ENCODE measurements at places on chromosomes 16 and 17.

DNA sequence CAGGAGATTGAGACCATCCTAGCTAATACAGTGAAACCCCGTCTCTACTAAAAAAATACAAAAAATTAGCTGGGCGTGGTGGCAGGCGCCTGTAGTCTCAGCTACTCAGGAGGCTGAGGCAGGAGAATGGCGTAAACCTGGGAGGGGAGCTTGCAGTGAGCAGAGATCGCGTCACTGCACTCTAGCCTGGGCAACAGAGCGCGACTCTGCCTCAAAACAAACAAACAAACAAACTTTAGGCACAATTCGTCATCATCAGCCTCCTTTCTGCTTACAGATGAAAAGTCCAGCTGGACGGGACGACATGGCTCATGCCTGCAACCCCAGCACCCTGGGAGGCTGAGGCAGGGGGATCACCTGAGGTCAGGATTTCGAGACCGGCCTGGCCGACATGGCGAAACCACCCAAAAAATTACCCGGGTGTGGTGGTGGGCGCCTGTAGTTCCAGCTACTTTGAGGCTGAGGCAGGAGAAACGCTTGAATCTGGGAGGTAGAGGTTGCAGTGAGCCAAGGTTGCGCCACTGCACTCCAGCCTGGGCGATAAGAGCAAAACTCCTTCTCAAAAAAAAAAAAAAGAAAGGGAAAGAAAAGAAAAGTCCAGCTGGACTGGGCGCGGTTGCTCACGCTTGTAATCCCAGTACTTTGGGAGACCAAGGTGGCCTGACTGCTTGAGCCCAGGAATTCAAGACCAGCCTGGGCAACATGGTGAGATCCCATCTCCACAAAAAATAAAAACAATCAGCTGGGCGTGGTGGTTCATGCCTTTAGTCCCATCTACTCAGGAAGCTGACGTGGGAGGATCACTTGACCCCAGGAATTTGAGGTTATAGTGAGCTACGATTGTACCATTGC, 1.5 kb upstream of the SPIRE2 start:
- DNase-seq = no peak

DNA sequence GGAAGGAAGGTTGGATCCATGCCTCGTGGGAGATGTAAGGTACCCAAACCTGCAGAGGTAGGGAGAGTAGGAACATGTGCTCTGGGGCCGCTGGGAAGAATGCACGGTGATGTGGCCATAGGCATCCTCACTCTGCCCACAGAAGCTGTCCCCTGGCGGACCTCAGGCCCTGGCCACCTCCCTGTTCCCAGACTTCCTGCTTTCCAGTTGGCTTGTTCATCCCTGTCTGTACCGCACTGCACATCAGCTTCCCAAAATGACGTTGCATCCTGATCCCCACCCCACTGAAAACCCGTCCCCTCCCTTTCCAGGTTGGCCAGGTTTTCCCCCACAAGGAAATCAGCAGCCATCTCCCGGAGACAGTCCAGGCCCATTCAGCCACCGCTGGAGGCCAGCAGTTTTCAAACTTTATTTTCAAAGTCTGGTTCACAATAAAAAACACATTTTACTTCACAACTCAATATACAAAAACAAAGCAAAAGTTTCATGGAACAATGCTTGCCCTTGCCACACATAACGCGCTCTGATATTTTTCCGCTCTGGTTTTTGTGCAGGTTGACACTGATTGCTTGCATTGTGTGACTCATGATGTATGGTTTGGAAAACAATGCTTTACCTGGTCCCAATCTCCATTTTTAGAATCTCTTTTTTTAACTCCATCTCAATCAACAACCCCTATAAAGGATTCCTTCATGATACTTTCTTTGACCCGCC, 143.0 kb downstream of the GAS7 start:
- no peak for DNase-seq

- DNase-seq = no peak
These were observed 20.5 kb upstream of the SDR42E2 start for GRCh38 chr16:22141767-22142166.

DNA sequence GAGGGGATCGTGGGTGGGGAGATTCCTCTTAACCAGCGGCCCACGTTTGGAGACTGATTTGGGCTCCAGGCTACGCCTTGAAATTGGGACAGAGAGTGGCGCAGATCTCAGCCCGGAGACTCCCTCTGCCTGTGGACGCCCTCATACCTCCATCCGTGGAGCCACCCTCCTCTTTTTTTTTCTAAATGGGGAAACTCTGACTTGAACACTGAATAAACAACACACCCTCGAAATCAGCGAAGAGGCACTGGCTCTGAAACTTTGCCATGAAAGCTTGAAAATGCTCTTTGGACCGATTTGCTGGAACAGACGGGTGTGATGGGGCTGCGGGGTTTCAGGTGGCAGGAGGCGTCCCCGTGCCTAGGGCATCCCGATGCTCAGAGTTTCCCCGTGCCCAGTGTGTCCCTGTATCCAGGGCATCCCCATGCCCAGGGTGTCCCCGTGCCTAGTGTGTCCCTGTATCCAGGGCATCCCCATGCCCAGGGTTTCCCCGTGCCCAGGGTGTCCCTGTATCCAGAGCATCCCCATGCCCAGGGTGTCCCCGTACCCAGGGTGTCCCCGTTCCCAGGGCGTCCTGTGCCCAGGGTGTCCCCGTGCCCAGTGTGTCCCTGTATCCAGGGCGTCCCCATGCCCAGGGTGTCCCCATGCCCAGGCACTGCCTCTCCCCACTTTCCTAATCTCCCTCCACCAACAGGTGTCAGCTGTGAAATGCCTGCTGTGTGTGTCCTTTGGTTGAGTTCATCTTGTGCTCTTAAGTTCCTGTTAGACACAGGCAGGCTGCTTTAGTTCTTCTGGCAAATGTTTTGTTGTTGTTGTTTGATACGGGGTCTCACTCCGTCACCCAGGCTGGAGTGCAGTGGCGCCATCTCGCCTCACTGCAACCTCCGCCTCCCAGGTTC, 187.0 kb downstream of the SEC14L1 start:
- no peak for DNase-seq

DNA sequence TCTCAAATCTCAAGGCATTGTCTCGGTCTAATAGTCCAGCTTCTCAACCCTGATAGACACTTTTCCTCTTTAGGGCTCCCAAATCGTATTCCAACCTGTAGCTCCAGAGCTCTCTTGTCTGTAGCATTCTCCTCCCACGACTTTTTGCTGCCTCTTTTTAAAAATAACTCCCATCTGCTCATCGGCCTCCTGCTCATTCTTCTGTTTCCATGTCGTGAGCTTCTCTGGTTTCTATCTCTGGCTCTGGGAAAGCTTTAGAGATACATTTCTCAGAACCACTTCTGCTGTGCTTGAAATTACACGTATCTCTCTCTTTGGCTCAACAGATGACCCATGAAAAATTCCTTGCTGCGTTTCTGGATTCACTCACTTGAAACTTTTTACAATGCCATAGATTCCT, 609.6 kb upstream of the C16orf82 start:
- no peak for DNase-seq

DNA sequence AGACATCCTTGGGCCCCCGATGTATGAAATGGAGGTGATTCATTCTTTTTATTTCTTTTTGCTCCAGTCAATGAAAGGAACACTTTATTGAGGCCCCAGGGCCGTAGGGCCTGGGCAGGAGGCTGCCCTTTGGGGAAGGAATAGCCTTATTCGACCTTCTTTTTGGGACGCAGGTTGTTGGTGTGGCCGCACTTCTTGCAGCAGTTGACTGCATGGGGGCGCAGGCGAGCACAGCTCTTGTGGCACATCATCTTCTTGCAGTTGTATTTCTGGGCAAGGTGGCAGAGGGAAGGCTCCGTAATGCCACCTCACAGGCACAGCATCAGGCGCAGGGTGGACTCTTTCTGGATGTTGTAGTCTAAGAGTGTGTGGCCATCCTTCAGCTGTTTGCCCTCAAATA, 50.9 kb downstream of the SIAH1 start:
- no peak for DNase-seq

- DNase-seq = no peak
These were observed 200.5 kb upstream of the NLRP1 start for GRCh38 chr17:5784791-5785190.

DNA sequence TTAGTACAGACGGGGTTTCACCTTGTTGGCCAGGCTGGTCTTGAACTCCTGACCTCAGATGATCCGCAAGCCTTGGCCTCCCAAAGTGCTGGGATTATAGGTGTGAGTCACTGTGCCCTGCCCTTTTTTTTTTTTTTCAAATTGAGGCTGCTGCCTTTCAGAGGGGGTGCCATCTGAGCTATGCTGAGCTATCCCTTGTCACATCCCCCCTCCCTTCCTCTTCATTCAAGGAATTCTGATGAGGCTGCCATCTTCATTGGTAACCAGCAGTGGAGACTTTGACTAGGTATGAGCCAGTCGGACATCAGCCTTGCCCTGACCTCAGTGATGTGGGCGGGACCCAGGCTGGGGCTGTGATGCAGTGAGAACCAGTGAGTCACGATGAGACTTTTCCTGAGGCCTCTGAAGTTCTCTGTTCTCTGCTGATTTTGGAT, 24.4 kb upstream of the GPT2 start:
- DNase-seq = peak; percentile 52

GRCh38 chr16:11117576-11118211, 138.3 kb downstream of the SOCS1 start:
- DNase-seq = no peak

DNA sequence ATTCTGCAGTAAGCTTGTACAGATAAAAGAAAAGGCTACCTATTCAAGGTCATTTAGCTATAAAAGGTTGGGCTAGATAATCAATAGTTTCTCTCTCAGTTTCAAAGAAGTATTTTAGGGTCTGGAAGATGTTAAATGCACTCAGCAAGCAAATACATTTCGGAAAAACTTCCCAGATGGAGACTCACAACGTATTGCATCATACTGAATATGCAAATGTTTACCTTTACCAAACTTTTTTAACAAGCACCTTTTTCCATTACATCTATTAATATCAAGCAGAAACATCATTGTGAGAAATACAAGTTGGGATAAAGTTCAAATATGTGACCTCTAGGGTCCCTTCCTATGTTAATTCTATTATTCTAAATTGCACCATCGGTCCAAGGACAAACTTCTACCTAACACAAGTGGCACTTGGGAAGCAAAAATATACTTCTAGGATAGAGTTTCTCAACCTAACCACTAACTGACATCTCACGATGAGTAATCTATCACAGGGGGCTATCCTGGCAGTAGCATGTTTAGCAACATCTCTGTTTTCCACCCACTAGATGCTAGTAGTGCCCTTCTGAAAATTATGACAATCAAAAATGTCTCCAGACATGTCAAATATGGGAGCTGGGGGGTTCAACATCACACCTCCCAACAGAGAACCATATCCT, 14.5 kb downstream of the KANSL1 start:
- DNase-seq = no peak

DNA sequence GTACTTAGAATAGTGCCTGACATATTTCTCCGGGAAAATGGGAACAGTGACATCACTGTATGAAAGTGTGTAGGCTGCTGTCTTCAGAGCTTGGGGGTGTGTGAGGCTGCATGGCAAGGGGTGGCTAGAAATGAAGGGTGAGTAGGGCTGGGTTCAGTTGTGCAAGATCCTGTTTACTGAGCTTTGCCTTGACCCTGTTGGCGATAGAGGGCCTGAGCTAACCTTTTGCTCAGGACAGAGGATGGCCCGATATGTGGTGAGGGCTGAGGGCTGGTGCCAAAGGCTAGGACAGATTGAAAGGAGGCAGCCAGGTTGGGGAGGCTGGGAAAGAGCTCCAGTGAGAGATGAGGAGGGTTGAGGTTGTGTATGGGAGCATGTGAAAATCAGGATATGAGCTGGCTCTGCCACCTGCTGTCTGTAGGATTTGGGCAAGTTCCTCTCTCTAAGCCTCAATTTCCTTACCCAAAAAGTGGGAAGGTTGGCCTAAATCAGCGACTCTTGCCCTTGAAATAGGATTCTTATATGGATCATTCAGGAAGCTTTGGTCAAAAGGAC, 6.0 kb upstream of the CCL1 start:
- DNase-seq = no peak

DNA sequence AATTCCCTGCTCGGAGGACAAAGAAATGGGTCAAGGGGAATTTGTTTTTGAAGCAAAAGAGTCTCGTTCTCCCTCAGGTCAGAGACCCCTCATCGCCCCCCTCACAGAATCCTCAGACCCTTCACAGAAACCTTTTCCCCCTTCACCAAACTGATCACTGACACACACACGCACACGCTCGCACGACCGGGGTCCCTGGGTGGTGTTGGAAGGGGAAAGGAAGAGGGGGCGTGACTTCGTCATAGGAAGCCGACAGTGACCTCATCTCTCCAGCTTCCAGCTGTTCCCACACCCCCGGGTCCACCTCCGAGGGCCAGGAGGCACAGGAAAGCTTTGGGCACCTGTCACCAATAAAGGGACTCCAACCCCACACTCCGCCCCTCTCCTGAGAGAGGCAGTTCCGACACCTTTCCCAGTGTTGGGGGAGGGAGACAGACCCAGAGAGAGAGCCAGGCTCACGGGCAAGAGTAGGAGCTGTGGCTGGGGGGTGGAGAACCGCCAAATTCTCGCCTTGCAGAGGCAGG, 1.2 kb downstream of the ASGR1 start:
- no peak for DNase-seq

DNA sequence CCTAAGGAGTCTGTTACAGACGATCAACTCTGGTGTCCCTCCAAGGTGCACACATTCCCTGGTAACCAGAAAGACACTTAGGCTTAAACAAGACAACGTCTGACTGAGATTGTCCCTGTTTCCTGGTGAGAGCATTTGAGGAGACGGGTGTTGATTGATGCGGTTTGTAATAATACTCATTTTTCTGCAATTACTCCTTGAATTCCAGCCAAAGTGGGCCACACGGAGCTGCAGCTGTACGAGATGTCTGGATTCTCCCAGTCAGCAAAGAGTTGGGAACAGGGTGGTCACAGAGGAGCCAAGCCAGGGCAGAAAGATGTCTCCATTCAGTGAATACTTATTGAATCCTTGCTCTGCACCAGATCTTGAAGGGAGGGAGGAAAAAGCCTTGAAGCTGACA, 30.9 kb upstream of the CES5A start:
- no peak for DNase-seq

DNA sequence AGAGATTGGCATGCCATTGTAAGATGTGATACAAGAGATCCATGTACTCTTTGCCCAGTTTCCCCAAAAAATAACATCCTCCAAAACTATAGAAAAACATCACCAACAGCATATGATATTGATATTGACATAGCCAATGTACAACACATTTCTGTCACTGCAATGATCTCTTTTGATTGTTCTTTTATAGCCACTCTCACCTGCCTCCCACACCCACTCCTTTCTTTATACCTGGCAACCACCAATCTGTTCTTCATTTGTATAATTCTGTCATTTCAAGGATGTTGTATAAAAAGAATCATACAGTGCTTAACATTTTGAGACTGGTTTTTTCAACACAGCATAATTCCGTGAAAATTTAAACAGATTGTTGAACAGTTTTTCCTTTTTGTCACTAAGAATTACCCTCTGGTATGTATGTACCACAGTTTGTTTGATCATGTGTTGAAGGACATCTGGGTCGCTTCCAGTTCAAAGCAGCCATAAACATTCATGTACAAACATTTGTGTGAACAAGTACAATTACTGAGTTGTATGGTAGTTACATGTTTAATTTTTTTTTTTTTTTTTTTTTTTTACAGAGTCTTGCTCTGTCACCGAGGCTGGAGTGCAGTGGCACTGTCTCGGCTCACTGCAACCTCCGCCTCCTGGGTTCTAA, 9.9 kb downstream of the KRTAP9-1 start:
- DNase-seq = no peak
